ENCODE measurements at places on chromosomes 7 and 10.

GRCh38 chr7:87735360-87735759 lies 107.2 kb downstream of the RUNDC3B start:
- no peak for DNase-seq

DNA sequence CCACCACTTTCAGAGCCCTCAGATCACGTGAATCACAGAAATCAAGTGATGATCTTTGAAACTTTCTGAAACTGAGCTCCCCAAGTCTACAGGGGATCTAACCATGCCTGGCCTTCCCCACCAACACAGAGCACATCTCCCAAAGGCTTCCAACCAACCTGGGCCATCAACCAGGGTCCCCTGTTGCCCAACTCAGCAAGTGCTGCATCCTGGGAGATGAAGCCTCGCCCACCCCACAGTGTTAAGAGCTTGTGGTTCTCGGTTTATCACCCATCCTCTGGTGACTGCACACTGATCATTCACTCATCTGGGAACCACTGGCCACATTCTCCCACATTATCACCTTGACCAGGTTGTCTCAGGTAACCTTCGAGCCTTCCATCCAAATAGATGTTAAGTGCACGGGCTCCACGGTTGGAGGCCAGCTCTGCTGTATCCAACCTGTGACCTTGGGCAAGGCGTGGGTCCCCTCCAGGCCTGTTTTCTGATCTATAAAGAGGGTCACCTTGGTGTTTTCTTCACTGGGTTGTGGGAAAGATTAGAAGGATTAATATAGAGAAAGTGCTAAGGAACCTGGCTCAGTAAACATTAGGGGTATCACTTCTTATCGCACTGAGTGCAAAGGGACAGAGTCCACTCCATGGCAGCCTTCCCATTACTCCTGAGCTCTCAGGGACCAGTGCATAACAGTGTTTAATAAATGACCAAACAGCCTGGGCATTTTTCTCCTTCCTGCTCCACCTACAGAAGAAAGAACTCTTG lies 3.6 kb downstream of the ZNF488 start:
- DNase-seq = no peak

- DNase-seq = no peak
These were observed 181.0 kb downstream of the LRRC4 start for GRCh38 chr7:127850195-127850594.

DNA sequence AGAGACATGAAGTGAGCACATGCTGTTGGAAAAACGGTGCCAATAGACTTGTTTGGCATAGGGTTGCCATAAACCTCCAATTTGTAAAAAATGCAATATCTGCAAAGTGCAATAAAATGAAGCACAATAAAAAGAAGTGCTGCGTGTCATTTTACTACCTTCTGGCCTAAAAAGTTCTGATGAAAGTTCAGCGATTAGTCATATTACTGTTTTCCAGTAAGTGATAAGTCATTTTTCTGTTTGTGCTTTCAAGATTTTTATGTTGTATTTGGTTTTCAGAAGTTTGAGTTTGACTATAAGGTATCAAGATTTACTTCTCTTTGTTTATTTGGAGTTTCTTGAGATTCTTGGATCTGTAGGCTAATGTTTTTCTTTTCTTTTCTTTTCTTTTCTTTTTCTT lies 16.8 kb downstream of the AOAH start:
- no peak for DNase-seq

DNA sequence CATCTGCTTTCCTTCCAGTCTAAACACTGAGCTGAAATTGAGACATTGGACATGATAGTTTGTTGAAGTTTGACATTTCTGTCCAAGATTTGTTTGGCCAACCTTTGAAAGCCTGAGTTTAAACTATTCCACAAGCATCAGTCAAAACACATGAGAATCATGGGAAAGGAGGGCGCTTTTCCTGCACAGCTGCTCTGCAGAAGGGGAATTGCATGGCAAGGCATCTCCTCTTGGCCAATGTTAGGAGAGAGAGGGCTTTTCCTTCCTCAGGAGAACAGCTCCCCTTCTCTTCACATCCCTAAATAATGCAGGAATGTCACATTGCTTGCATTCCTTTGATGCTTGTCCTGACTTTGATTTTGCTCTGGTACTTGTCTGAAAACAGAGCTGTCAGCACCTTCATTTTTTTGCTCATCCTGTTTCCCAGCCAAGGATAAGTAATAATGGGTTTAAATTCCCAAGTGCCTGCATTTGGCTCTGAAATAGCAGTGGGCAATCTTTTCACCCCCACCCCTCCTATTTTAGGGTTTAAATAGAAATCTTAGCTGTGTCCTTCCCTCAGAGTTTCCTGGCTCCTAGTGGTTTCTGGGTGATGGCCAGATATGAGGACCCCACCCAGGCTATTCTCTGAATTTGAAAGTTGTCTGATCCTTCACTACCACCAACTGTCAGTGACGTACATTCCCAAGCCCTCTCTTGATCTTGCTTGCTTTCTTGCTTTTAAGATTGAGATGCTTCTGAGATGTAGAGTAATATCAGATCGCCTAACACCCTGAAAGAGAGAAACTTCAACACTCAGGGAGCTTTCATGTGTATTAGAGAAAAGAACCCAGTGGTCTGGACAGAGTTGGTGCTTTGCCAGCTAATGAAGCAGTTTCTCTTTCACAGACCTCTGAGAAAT lies 75.2 kb upstream of the NPVF start:
- DNase-seq = no peak

GRCh38 chr10:77867124-77867719 lies 59.3 kb downstream of the DLG5 start:
- no peak for DNase-seq

DNA sequence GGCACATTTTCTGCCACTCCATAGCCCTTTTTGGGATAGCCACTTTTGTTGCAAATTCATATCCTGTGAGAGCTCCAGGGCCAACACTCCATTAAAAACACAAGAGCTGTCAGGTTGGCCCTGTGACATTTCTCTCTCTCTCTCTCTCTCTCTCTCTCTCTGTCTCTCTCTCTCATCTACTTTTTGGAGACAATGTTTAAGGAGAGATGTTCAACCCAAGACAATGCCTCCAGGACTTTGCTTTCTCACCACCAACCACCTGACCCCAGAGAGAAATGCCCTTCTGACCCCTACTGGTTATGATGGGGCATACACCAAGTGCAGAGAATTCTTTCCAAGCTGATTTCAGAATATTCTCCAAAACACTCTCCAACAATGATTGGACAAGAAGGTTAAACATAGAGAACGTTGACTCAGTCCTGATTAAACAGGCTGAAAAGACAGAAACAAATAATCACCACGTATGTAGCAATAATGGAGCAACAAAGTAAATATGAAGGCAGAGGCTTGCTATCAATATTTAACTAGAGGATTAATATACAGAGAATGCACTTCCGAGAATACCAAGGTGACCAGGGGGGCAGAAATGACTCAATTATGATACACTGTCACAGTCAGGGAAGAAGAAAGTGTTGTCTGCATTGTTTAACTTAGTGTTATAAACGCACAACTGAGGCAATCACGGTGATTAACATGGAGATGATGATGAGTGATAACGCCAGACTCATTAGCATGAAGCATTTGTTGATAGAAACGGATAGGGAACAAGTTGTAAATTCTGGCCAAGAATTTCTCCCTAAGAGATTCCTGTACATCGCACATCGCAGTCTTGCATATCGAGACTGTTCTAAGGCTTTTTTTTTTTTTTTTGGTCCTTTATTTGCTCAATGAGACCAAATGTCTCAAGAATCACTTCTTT lies 178.5 kb downstream of the NRP1 start:
- no peak for DNase-seq

- DNase-seq = no peak
These were observed 188.6 kb downstream of the DPY19L1 start for GRCh38 chr7:34848670-34849069.

DNA sequence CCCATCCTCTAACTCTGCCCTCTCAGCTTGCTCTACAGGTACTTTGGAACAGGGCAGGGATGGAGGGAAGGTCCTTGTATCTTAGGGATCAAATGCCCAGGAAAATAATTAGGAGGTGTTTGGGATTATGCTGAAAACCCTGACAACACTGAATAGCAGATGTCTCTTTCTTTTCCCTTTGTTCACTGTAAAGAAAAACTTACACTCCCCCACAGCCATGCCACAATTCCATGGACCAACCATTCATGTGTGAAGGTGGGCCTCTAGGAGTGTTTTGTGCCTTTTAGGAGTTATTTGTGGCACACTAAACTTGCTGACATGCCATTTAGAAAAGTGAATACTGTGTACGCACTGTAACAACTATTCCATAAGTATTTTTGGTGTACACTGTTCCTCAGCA lies 108.1 kb downstream of the SNX10 start:
- DNase-seq = no peak

- no peak for DNase-seq
These were observed 8.5 kb upstream of the UNCX start for GRCh38 chr7:1224086-1224716.

- no peak for DNase-seq
These were observed 152.5 kb downstream of the PPP1R9A start for GRCh38 chr7:95059842-95060313.

DNA sequence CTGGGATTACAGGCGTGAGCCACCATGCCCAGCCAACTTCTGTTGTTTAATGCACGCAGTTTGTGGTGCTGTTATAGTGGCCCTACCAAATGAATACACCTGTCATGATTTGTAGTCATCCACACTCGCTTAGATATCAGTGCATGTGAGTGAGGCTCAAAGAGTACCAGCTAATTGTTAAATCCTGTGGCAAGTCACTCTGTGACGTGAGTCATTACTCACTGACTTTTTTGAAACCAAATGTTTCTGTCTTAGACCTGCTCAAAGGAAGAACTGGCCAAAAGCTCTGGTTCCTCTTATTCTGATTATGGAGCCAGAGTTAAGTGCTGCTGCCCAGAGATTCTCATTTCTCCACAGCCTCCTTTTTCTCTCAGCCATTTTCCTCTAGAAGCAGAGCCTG lies 109.4 kb downstream of the PRKAG2 start:
- no peak for DNase-seq

DNA sequence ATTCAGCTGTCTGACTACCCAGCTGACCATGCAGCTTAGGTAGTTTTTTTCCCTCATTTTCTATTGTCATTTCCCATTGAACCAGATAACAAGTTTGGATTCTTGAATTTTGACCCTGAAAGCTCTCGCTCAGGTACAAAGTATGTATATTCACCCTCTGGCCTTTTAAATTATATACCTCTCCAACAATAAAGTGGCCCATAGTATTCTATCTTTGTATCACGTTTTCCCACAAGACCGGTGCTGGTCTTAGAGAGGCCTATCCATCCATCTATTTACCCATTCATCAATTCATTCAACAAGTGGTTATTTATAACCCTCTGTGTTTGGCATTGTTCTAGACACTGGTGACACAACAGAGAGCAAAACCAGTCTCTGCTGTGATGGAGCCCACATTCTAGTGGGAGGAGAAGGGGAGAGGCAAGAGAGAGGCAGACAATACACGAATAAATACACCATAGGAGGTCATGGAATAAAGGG lies 35.2 kb upstream of the NPSR1 start:
- DNase-seq = no peak

Data from stimulated activated CD8-positive, alpha-beta memory T cell treated with anti-CD3 and anti-CD28 coated beads, Interleukin-15, amount 100 ng/mL, for 24 hours (primary cell).